ENCODE measurements at places on chromosomes 5 and 9.

- DNase-seq, result no peak
Measured at GRCh38 chr5:75274486-75274885, 37.8 kb upstream of the ANKRD31 start.

GRCh38 chr5:111299831-111300432, 75.7 kb downstream of the CAMK4 start:
- DNase-seq, result no peak

GRCh38 chr9:128145536-128145935, 3.7 kb upstream of the LCN2 start:
- no peak for DNase-seq

DNA sequence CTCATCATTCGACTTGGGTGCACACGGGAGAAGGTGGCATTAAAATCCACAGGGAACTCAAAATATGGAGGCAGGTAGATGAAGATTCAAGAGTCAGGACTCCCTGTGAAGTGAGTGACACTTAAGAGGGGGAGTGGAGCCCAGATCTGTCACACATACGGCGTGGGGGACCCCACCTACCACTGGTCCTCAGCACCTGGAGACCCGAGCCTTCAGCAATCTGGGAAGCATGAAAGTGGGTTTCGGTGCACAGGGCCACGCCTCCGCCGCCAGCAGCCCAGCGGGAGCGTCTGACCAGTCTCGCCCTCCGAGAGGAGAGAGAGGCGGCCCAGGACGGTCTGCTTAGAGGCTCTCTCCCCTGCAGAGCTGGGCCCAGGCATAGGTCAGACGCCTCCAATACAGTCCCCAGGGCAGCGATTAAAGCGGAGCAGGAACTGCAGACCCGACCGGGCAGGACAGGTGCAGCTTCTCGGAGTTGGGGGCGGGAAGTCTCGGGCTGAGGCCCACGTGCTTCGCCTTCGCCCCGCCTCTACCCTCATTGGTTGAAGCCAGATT, 639 bp upstream of the SLC2A8 start:
- DNase-seq, result no peak

- DNase-seq, result no peak
Measured at GRCh38 chr9:93577078-93577974, 942 bp downstream of the PHF2 start.

DNA sequence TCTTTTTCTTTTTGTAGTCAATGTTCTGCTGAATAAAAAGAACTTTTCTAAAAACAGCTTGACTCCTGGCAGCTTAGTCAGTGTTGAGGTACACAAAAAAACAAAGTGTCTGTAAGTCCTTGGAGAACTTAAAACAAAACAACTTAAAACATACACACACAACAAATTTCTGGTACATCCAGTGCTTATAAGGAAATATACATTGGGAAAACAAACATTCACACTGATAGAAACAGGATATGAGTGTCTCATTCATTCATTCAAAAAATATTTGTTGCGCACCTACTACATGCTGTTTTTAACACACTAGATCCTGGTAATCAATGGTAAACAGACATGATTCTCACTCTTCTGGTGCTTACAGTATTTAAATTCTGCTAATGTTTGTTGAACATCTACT, 27.4 kb upstream of the MEGF9 start:
- DNase-seq, result no peak

DNA sequence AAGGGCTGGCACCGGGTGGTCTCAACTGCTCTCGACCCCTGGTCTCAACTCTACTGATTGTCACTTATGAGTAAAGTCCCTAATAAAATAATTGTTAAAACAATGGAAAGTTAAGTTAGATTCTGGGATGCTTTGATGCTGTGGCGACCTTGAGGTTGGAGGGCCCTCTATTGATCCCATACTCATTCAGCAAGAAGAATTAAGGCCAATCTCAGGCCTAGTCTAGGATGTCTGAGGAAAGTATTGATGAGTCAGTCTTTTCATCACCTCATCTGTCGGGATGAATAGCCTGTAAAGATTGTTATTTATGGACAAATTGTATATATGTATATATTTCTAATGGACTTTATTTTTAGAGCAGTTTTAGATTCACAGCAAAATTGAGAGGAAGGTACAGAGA, 50.8 kb downstream of the WDR36 start:
- DNase-seq, result no peak

GRCh38 chr5:79961716-79962574, 29.1 kb downstream of the MTX3 start:
- DNase-seq, result no peak

- DNase-seq, result no peak
Measured at GRCh38 chr5:95778713-95779436, 43.7 kb downstream of the GLRX start.

- DNase-seq, result no peak
Measured at GRCh38 chr9:99058964-99059921, 45.7 kb upstream of the TGFBR1 start.

GRCh38 chr9:22037954-22038690, 29.0 kb upstream of the CDKN2B start:
- no peak for DNase-seq

GRCh38 chr5:59293700-59294099, 599.8 kb downstream of the PDE4D start:
- no peak for DNase-seq

DNA sequence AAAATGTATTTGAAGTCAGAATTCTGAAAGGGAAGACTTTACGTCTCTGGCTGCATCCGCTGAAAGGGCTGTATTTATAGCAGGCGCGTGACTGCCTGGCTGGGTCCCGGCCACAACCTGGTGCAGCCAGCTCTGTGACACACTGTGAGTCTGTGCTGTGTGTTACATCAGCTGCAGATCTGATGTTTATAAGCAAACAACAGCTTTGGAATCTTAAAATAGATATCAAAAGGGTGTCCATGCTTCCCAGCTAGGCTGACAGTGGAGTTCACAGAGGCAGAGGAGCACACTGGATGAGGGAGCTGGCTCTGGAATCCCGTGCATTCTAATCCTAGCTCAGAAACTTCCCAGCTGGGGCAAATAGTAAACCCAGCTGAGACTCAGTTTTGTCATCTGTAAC, 433.4 kb upstream of the BRINP1 start:
- DNase-seq, result no peak

DNA sequence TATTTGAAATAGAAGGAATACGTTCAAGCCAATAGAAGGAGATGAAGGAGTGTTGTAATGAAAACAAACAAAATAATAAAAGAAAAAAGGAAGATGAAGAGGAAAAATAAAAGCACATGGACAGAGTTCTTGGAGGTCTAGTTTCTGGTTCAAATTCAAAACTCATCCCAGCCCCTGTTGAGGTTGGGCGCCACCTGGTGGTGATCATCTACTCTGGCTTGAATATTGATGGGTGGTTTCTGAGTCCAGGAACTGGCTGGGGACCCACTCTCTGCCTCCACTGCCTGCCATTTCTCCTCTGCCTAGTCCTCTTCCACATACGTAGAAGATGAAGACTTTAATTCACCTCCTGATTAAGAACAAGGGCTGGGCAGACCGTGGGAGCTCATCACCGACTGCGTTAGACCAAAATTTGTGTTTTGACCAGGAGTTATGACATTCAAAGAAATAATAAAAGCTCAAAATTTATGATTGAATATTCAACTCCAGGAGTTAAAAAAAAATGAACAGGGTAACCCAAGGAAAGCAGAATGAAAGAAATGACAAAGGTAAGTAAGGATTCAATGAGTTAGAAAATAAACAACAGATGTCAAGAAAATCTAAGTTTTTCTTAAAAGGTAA, 99.0 kb upstream of the SLC1A3 start:
- peak; percentile 64 for DNase-seq

Measured in stimulated activated CD8-positive, alpha-beta memory T cell treated with anti-CD3 and anti-CD28 coated beads, Interleukin-7, amount 100 ng/mL, for 1 hour (primary cell).